Tibial nerve (tissue), 4 donors: ENCODE measurements at places on chromosomes 16 and 17.

DNA sequence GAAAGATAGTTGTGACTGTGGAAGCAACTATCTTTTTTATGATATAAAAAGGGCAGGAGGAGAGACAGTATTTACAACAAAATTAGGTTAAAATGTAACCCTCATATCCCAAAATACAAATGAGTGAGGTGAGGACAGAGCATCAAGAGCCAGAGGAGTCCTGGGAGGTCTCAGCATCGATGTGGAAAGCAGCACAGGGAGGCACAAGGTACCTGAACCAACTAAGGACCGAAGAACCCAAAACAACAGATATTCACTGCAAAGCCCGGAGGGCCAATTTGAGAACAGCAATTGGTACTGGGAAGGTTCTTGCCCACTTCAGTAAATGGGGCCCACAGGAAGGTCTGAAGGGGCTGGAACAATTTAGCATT is 37.6 kb downstream of the CMC2 start:
- no peak for DNase-seq

- no peak for DNase-seq
Measured at GRCh38 chr16:52466994-52467393, 79.9 kb downstream of the TOX3 start.

DNA sequence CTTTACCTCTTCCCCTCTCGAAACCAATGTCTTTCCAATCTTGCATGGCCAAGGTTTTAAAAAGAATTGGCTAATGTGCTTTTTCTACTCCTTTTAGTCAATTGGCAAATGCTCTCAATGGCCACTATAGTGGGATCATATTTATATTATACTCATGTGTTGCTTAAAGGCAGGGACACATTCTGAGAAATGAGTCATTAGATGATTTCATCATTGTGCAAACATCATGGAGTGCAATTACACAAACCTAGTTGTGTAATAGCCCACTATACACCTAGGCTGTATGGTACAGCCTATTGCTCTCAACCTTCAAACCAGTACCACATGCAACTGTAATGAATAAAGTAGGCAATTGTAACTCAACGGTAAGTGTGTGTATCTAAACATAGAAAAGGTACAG is 180.9 kb downstream of the HS3ST3A1 start:
- no peak for DNase-seq

DNA sequence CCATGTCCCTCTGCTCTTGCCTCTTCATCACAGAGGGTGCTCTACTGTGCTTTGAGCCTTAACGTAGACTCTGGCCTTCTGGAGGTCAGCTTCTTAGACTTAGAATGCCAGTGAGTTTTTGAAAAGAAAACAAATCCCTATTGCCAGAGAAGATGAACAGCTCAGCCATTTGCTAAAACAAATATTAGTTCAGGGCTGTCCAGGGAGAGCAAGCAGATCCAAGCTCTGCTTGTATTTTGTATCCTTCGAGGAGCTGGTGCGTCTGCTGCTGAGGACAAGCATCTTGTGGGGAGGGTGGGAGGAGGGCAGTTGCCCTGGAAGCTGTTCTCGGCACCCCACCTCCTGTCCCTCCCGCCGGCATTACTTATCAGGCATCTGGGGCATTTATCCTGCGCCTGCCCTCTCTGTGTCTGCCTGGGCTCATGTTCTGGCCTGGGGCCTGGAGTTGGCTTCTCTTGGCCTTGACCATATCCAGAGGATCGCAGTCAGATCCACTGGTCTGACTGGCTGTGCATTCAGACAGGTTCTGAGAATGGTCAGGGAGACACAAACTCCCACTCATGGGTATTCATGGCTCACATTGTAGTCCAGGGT is 173.1 kb upstream of the NLRP1 start:
- no peak for DNase-seq

DNA sequence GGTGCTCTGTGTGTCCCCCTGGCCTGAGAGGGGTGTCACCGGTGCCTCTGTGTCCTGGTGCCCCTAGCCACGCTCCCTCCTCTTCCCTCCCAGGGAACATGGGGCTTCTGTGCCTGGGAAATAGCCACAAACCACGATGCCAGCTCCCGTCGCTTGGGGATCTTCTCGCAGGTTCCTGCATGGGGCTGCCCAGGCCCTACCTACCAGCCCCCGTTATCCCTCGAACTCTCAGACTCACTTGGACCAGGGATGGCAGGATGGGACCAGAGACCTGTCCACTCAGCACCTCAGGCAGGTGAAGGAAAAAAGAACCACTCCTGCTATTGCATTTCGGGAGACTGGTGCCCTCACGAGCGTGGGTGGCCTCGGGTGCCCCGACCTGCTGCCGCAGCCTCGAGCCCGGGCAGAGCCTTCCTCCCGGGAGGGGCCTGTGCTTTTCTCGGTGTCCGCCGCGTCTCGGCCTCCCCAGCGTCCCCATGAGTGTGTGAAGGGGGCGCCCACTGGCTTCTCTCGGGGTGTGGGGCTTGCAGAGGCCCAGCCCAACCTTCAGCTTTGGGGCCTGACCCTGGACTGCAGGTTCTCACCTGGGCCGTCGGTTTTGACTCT is 41.0 kb upstream of the GNG13 start:
- no peak for DNase-seq
